ENCODE measurements at places on chromosomes 3 and 15.
A peak's percentile ranks its signal among the peaks of the same experiment; 100 is the strongest.

GRCh38 chr15:63881431-63881830 lies 47.7 kb upstream of the HERC1 start:
- no peak for DNase-seq

DNA sequence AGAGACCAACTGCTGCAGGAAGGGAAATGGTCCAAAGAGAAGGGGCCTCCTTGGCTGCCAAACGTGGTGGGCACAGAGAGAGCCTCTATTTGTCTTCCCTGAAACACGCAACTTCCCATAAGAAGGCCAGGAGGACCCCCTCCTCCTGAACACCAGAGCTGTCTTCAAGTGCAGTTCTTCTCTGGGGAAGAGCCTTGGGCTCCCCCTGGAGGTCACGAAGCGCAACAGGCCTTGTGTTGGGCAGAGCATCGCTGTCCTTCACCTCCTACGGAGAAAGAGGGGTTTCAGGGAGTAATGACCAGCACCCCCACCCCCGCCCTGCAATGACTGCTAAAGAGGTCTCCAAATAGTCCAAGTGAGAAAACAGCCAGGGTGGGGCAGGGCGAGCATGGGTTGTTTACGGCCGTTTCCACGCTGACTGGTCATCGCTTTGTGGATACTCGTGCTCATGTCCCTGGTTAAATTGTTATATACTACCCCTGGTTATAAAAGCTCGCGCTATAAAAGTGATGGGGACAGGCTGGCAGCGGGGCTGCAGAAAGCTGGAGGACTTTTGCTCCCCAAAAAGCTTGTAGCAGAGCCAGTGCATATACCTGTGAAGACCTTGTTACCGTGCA lies 397.5 kb upstream of the ATP10A start:
- DNase-seq = peak; percentile 22

DNA sequence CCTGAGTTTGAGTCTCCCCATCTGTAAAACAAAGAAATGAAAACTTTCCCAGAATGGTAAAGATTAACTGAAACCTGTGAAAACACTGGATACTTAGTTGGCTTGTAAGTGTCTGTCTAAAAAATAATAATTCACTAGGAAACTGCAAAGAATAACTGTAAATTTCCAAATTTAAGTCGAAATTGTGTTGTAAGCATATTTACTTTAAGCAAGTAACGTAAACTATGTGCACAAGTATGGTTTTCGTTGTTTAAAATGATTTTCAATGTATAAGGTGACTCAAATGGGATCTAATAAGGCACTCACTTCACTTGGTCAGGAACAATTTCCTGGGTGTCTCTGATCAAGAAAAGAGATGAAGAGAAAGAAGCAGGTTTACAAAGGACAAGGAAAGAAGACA lies 8.5 kb upstream of the TARS3 start:
- DNase-seq = no peak

DNA sequence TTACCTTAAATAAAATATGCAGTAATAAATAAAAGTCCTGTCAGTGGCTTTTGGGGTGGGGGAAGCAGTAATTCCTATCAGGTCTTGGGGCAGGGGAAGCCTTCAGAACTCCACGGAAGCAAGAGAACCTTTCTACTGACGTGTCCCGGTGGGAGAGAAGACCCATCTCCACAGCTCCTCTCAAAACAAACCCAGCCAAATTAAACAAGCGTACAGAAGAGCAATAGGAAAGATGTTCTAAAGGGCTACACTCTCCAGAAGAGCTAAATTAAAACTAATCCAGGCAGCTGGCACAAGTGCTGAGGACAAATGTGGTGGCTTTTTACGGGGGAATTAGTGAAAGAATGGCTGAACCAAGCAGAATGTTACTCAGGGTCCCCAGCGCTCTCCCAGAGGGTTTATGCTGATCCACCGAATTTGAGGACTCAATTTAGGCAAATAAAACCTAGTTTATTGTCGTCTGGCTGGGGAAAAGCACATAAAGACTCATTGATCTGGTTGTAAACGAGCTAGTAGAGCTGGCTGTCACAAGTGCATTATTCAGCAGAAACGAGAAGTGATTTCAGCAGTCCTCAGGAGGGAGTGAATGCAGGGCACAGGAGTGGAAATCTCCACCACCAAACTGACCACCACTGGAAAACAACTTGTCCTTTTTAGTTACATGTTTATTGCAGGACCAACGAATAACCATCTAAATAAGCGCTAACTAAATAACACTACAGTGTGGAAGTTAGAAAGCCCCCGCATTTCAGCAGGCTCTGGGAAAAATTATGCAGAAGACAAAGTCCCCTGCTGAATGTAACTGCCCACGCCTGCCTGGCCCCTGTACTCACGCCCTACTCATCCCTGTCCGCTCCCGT lies 13.5 kb downstream of the BFSP2 start:
- DNase-seq = peak; percentile 57

GRCh38 chr3:62607287-62608029 lies 234.1 kb upstream of the FEZF2 start:
- DNase-seq = no peak

Measured in NCI-H524 (cell line).